ENCODE measurements at places on chromosomes 13 and 19.

- no peak for DNase-seq
Observed at GRCh38 chr13:51276636-51277035, 54.4 kb downstream of the FAM124A start.

GRCh38 chr13:67225252-67226159, 4.6 kb downstream of the PCDH9 start:
- DNase-seq, result no peak

DNA sequence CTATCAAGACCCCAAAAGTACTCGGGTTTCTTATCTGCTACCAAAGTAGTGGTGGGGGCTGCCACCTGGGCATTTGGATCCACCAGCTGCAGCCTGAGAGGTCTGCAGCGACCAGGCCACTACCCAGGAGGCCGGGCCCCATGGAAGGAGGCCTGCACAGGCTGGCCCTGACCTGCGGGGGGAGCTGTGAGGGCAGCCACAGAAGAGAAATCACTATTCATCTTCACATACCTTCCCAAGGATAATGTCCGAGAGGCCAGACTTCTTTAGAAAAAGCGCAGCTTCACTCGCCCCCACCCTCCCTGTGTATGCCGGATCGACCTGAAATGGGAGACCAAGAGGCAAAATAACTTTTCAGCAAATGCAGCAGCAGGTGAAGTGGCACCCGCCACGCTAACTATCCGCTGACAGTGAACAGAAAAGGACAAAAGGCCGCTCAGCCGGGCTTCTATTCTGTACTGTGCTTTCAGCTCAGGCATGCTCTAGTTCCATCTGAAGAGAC, 30.1 kb downstream of the EPS15L1 start:
- DNase-seq, result peak; percentile 31

GRCh38 chr13:83992566-83993358, 110.5 kb upstream of the SLITRK1 start:
- no peak for DNase-seq

DNA sequence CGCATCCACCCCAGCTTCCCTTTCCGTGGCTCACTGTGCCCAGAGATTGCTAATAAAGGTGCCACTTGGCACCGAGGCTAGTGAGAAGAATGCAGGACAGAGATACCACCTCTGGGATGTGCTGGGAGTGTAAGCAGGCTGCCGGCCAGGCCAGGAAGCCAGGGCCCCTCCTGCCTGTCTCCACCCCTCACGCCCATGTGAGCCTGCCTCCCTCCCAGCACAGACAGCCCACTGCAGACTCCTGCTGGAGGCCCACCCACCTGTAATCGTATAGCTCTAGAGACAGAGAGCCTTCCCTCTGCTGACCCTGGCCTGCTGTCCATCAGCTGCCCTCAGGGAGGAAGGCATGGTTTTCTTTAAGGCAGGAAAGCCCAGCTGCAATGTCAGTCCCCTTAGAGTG, 13.9 kb downstream of the VSTM2B start:
- no peak for DNase-seq

DNA sequence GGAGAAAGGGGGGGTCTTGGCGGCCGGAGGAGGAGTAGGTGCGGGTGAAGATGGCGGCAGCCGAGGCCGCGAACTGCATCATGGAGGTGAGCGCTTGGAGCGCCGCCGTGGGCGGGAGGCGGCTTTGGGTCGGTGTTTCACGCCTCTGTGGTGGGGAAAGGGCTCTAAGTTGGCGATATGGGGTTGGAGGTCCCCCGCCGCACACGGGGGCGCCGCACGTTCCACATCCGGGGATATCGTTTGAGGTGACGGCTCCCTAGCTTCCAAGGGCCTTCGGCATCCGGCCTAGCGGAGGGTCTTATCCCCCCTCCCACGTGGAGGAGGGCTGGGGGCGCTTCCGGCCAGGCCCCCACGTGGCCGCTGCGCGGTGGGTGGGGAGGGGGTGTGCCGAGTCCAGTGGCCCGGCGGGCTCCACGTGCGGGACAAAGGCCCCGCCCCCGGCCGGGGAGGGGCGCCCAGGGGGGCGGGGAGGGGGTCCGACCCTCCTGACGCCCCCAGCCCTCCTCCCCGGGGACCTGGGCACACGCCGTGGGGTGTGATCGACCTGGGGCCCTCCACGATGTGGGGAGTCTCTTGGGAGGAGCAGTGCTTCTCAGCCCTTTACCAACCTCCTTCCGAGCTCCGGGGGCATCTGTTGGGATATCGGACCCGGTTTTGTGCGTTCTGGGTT, at the start of gene PRMT1:
Gene PRMT1, plus strand, starts transcription at position 41 of the 670 bp plus-strand sequence. Its CDS starts 10 bp downstream, at position 51.
- peak; percentile 20 for DNase-seq

DNA sequence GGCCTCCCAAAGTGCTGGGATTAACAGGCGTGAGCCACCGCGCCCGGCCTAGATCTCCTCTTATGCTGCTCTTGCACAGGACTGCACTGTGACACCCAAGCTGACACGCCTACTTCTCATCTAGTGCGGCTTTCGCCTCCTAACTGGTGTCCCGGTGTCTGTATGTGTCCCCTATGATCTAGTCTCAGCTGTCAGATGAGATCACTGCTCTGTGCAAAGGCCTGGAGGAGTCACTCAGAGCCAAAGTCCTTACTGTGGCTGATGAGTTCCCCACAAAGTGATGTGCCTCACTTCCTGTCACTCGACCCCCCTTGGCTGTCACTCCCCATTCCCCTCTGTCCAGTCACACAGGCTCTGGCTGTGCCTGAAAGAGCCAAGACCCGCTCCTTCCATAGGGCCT, 2.5 kb downstream of the ZNF556 start:
- DNase-seq, result no peak

DNA sequence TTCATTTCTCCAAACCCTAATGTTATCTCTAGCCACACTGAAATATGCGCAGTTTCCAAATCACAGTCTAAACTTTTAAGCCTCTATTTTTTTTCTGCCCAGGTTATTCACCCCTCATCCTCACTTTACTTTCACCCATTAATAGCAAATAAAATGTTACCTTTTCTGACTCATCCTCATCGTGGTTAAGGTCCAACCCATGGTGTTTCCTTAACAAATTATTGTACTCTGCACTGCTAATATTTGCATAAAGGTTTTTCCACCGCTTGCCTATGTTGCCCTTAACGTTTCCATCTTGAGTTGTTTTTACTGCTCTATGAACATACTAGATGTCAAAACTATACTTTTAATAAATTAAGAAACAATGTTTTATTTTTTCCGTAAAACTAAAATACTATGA, 780.9 kb upstream of the KLHL1 start:
- DNase-seq, result no peak

- peak; percentile 4 for DNase-seq
Observed at GRCh38 chr19:34556488-34556887, 74.9 kb downstream of the WTIP start.

GRCh38 chr13:36859259-36859658, 40.2 kb downstream of the RFXAP start:
- DNase-seq, result no peak

DNA sequence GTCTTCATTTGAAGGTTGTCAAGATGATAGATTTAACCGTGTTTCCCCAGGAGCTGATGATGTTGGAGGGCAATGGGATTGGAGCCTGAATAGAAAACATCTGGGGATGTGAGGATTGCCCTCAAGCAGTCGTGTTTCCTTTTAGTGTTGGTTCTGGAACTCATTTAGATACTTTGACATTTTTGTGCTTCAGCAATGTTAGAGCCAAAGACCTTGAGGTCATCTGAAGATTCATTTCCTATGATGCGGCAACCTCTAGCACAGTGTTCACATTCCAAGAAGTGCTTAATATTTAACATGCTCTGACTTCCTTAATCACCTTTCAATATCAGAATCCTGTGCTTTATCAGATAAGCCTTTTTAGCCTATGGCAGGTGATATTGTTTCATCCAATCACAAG, 82.7 kb downstream of the SLC10A2 start:
- peak; percentile 61 for DNase-seq

DNA sequence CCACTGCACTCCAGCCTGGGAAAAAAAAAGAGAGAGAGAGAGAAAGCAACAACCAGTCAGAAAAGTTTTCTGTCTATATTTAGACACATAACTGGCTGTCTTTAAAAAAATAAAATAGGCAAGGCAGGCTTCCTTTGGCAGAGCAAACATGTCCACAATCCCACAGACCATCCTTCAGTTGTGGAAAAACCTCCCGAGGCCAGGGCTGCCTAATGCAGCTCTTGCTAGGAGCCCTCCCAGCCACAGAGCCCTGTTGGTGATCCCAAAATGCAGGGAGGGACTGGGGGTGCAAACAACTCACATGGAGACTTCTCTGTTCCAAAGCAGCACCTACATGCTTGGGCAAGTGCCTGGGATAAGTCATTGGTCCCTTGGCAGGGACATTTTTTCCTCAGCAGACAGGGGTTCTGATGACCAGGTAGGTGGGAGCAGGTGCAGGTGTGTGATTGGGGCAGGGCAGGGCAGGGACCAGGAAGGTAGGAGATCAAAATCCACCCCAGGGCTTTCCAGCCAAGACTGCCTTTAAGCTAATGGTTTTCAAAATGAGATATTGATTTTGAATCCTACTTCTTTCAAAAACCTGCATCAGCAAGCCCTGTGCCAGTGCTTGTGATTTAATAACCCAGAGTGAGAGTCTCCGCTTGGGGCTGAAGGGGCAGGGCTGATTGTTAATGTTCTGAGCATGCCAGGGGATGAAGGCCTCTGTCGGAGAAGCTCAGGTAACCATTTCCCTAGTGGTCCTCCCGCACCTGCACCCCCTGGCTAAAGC, 178.5 kb downstream of the USP12 start:
- DNase-seq, result no peak

GRCh38 chr19:19550972-19551852, 13.1 kb downstream of the CILP2 start:
- DNase-seq, result no peak

DNA sequence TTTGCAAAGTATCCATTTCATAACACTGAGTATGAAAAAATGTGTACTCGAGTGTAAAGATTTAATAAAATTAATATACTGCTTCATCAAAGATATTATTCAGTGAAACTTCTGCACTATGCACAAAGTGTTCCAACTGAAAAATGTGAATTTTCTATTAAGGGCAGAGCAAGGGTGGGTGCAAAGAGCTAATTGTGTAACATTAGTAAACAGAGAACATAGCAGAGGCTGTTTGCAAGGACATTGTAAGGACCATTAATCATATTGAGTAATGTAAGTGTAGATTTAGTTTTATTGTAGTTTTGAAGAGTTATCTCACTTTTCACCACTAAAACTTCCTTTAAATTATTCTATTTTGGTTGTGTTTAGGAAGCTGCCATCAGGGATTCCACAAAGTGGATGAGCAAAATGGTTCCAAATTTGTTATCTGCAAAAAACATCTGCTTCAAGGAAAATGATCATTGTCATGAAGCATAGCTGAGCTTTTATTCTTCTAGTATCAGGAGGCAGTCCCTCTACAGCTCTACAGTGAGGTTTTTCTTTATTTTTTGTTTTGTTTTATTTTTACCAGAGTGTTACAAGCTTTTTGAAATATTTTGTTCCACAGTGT, 1375.4 kb downstream of the SLITRK1 start:
- DNase-seq, result no peak

DNA sequence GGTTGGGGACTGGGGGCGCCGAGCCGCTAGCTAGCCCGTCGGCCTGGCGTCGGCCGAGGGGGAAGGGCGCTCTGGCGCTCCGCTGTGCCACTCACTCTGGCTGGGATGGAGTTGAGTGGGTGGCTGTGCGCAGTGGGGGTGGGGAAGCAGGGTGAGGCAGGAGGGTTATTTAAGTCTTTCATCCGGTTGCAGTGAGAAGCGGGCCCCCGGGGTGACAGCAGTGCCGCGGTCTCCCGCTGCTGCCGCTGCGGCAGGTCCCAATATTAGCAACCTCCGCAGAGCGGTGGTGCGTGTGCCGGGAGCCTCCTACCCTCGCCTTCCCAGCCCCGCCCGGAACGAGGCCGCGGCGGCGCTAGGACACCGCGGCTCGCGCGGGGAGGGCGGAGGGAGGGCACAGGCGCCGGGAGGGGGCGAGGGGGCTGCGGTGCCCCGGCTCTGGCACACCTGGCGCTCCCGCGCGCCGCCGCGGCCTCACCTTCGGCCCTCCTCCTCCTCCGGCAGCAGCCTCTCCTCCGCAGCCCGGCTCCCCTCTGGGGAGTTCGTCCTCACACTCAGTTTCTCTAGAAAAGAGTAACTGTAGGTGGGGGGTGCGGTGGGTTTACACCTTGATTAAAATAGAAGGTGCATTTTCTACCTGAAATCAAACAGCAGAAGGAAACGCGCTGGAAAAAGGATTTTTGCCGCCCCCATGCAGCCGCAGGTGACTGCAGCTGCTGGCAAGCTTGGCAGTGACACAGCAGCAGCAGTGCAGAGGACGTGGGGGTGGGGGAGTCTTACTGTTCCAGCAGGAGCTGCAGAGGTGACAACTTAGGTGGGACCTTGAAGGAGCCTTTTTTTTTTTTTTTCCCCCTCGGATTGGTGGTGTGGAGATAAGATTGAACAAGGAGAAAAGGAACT, 4.5 kb downstream of the FGF9 start:
- DNase-seq, result no peak

GRCh38 chr13:68851026-68851425, 1256.6 kb upstream of the ATXN8OS start:
- DNase-seq, result no peak

GRCh38 chr13:113754691-113755090, 4.3 kb upstream of the TMEM255B start:
- no peak for DNase-seq

GRCh38 chr19:7654401-7654800, 14.4 kb upstream of the RETN start:
- DNase-seq, result no peak

- no peak for DNase-seq
Observed at GRCh38 chr13:105625691-105626090, 909.8 kb downstream of the EFNB2 start.

GRCh38 chr13:108037348-108037747, 178.0 kb downstream of the LIG4 start:
- peak; percentile 32 for DNase-seq

GRCh38 chr19:45515081-45515624, 7.9 kb downstream of the VASP start:
- DNase-seq, result no peak

GRCh38 chr13:82447416-82448077, 1434.7 kb downstream of the SLITRK1 start:
- DNase-seq, result no peak

DNA sequence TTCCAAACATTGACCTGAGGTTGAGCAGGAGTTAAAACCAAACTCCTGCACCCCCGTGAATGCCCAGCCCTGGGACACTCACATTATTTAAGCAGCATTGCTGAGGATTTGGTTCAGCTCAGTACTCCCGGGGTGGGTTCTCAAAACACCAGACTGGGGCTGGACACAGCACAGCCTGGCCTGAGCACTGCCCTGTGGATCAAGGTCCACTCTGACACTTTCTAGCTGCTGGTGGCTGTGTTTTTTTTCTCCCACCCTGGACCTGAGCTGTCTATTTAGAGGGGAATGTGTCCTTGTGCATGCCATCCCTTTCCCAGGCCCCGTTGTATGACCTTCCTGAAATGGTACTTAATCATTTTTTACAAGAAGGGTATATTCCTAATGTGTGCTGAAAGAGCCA, 94.7 kb upstream of the GJB6 start:
- DNase-seq, result no peak

GRCh38 chr13:38954291-38954690, 36.3 kb downstream of the STOML3 start:
- peak; percentile 22 for DNase-seq

GRCh38 chr13:112066624-112067004, 335 bp upstream of the SOX1 start:
- no peak for DNase-seq
